ENCODE measurements at places on chromosomes 5 and 9.
A peak's percentile ranks its signal among the peaks of the same experiment; 100 is the strongest.

DNA sequence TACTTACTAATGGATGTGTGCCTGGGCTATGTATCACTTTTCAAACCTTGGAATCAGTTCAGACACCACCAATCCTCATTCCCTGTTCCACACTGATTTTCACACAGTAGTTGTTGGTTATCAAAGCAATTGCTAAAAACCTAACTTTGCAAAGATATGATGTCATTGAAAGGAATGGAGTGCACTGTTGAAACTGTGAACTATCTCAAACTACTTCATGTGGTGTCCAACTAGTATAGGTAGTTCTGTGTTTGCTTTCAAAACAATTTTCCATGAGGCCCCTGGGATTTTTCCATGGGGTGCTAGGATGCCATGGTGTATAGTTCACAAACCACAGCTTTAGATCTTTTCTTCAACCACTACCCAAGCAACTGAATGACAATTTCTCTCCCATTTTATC is 17.8 kb downstream of the INIP start:
- H3K36me3 ChIP-seq = no peaks in the 10 kb centered on the region
- no peaks in the 10 kb centered on the region for H3K4me1 ChIP-seq

DNA sequence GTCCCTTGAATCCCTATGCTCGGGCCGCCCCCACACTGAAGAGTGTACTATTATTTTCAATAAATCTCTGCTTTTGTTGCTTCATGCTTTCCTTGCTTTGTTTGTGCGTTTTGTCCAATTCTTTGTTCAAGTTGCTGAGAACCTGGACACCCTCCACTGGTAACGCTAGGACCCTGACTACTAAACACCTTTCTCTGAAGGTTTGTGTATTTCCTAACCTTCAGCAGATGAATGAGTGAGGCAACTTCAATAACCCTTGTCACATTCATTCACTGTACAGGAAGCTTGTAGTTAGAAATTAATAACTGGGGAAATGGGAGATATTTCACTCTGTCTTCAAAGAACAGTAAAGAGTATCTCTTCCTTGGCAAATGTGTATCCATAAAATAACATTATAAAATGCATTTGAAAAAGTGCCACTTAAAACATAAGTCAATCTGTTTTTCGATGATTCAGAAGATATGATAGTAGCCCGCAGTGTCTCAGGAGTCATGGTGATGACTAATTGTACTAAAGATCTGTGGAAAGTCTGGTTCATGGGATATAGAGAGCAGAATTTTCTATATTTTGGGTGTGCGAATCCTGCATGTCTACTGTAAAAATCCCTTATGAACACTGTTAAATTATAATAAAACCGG is 43.2 kb upstream of the ANKH start:
- DNase-seq = no peak
- H3K4me1 ChIP-seq = no peaks in the 10 kb centered on the region
- no peaks in the 10 kb centered on the region for H3K36me3 ChIP-seq
- no peak overlapping the region for H3K27ac ChIP-seq

DNA sequence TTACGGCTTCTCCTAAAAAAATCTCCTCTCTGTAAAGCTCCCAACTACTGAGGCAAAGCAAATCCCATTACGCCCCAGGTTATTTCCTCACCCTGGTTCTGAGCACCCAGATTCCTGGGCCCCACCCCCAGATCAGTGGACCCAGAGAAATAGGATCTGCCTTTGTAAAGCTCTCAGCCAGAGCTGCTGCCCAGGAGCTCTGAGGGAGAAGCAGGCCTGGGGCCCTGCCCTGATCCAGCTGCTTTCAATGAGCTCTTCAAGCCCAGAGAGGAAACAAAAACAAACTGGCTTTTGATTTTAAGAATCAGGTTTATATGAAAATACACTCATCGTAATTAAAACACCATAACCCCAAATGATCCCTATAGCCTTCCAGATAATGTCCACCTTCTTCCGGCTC is 124.5 kb downstream of the C5orf15 start:
- DNase-seq = no peak
- no peak overlapping the region for H3K27ac ChIP-seq
- H3K36me3 ChIP-seq = no peaks in the 10 kb centered on the region

GRCh38 chr5:181109489-181110013 is 21.4 kb downstream of the OR2V1 start:
- no peaks in the 10 kb centered on the region for H3K4me1 ChIP-seq
- DNase-seq = peak; percentile 34
- H3K27me3 ChIP-seq = no peaks in the 10 kb centered on the region
- H3K36me3 ChIP-seq = no peaks in the 10 kb centered on the region

DNA sequence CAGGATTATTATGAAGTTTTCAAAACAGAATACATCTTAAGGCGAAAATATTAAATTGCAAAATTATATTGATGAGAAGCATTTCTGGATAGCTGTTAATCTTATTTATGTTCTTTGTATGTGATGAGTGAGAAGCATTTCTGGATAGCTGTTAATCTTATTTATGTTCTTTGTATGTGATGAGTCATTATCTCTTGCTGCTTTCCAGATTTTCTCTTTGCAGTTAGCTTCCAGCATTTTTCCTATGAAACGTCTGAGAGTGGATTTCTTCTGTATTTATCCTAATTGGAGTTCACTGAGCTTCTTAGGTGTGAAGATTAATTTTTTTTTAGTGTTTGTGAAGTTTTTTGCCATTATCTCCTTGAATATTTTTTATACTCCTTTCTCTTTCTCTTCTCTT is 8.2 kb downstream of the TMEM232 start:
- no peak overlapping the region for H3K4me3 ChIP-seq
- no peak overlapping the region for H3K27ac ChIP-seq
- no peaks in the 10 kb centered on the region for H3K4me1 ChIP-seq
- no peak for DNase-seq
- no peaks in the 10 kb centered on the region for H3K36me3 ChIP-seq
- peaks cover 2% of the 10 kb centered on the region for H3K27me3 ChIP-seq

- H3K36me3 ChIP-seq = no peaks in the 10 kb centered on the region
- no peaks in the 10 kb centered on the region for H3K27me3 ChIP-seq
- H3K4me3 ChIP-seq = no peak overlapping the region
- H3K27ac ChIP-seq = no peak overlapping the region
- H3K4me1 ChIP-seq = no peaks in the 10 kb centered on the region
Measured at GRCh38 chr5:130836729-130837649, 328.1 kb downstream of the HINT1 start.

- DNase-seq = peak; percentile 75
- H3K4me3 ChIP-seq = no peak overlapping the region
- H3K27me3 ChIP-seq = no peaks in the 10 kb centered on the region
- H3K27ac ChIP-seq = no peak overlapping the region
- peaks cover 2% of the 10 kb centered on the region for H3K4me1 ChIP-seq
- H3K36me3 ChIP-seq = no peaks in the 10 kb centered on the region
Measured at GRCh38 chr5:115838885-115839518, 2.4 kb downstream of the ATG12 start.

DNA sequence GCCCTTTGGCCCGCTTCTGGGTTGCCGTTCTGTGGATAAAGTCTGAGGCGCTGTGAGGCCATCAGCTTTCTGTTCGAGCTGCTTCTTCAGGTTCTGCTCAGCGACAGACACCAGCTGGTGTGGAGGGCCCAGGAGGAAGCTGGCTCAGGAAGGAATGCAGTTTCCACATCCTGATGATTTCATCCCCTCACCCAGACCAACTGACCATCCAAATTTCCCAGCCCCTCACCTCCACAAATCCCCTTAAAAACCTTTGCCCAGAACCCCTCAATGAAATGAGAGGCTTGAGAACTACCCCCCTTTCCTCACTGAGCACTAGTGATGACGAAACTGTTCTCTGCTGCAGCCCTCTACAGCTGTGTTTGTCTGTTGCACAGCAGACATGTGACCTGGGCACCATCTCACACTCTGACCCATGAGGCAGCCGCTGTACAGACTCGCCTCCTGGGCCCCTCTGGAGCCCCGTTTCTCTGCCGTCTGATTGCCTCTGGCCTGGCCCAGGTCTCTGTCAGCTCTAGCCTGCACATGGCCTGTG is 45.4 kb downstream of the SPATA31C2 start:
- H3K36me3 ChIP-seq = no peaks in the 10 kb centered on the region
- DNase-seq = peak; percentile 33
- no peaks in the 10 kb centered on the region for H3K27me3 ChIP-seq

- H3K4me1 ChIP-seq = peaks cover 6% of the 10 kb centered on the region
- peak overlapping the region; percentile 58 for H3K4me3 ChIP-seq
- H3K27me3 ChIP-seq = no peaks in the 10 kb centered on the region
- DNase-seq = peak; percentile 27
- H3K27ac ChIP-seq = peak overlapping the region; percentile 29
Measured at GRCh38 chr9:137201205-137201868, 796 bp upstream of the TPRN start.

GRCh38 chr9:104686081-104686480 is 8.2 kb upstream of the OR13D1 start:
- no peak for DNase-seq
- no peak overlapping the region for H3K27ac ChIP-seq
- no peaks in the 10 kb centered on the region for H3K27me3 ChIP-seq

DNA sequence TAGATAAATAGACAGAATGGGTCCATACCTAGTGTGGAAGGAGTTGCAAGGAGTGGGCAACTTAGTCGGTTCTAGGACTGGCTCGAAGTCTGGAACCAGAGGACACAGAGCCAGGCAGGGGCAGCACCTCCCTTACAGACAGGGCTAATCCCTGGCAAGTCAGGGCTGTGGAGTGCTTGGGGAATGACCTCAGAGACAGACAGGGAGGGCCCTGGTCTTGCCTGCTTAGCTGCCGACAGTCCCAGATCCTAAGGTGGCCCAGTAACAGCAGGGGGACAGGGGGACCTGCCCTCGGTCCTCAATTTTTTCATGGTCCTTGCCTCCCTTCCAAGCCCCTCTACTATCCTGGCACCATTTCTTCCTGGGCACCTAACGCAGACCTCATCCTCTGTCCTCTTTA is 222.4 kb upstream of the TNC start:
- no peak overlapping the region for H3K4me3 ChIP-seq
- H3K27ac ChIP-seq = no peak overlapping the region
- no peaks in the 10 kb centered on the region for H3K27me3 ChIP-seq
- no peaks in the 10 kb centered on the region for H3K4me1 ChIP-seq
- peak; percentile 49 for DNase-seq
- no peaks in the 10 kb centered on the region for H3K36me3 ChIP-seq

DNA sequence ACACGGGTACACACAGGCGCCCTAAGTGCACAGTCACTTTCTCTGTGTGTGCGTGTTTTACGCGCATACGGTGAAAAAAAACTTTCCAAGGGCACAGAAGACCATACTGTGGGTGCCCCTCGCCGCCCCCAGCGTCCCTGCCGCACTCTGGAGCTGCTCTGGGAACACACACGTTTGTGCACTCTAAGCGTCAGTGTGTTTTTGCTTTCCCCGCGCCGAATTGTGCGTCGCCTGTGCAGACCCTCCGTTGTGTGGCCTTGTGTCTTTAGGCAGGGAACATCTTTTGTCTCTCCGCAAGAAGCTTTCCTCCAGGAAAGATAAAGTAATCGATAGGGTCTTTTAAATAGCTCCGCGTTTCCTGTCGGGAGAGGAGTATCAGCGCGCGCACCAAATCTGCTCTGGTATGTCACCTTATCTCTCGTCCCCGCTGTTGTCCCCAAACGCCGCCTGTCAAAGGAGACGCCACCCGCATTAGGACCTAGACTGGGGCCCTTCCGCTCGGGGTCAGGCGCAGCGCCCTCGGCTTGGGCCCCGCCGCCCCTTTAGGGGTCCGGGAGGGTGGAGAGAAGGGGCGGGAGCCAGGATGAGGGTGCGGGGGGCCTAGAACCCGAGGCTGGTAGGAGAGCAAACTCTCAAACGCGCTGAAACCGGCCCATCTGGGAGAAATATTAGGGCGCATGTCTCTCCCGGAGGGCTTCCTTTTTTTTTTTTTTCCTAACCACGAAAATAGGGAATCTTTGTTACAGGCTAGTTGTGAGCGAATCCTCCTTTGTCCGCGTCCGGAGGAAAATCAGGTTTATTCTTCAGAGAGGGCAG is 10.5 kb upstream of the NKX2-5 start:
- peak; percentile 95 for DNase-seq
- no peak overlapping the region for H3K4me3 ChIP-seq
- peaks cover 9% of the 10 kb centered on the region for H3K4me1 ChIP-seq
- H3K27me3 ChIP-seq = peaks cover 38% of the 10 kb centered on the region

DNA sequence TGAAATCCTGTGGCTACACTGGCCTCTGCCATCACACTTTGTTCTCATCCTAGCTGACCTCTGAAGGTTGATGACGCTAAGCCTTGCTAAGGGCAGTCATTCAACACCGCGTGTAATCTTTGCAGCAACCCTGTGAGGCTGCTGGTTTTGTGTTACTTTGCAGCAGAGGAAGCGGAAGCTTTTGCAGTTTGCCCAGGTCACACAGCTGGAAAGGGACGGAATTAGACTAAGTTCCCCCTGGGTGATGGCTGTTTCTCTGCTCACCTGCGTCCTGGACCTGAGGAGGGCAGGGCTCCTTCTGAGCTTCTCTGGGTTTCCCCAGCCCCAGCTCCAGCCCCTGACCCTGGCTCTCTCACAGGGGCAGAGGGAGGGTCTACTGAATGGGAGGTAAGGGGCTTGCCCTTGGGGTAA is 7.3 kb upstream of the SLC25A51 start:
- no peak overlapping the region for H3K4me3 ChIP-seq
- H3K27ac ChIP-seq = no peak overlapping the region
- no peak for DNase-seq

- peaks cover 11% of the 10 kb centered on the region for H3K4me1 ChIP-seq
- no peak for DNase-seq
- H3K36me3 ChIP-seq = no peaks in the 10 kb centered on the region
- no peak overlapping the region for H3K27ac ChIP-seq
- no peak overlapping the region for H3K4me3 ChIP-seq
Measured at GRCh38 chr9:130843049-130843908, 8.2 kb downstream of the ABL1 start.

DNA sequence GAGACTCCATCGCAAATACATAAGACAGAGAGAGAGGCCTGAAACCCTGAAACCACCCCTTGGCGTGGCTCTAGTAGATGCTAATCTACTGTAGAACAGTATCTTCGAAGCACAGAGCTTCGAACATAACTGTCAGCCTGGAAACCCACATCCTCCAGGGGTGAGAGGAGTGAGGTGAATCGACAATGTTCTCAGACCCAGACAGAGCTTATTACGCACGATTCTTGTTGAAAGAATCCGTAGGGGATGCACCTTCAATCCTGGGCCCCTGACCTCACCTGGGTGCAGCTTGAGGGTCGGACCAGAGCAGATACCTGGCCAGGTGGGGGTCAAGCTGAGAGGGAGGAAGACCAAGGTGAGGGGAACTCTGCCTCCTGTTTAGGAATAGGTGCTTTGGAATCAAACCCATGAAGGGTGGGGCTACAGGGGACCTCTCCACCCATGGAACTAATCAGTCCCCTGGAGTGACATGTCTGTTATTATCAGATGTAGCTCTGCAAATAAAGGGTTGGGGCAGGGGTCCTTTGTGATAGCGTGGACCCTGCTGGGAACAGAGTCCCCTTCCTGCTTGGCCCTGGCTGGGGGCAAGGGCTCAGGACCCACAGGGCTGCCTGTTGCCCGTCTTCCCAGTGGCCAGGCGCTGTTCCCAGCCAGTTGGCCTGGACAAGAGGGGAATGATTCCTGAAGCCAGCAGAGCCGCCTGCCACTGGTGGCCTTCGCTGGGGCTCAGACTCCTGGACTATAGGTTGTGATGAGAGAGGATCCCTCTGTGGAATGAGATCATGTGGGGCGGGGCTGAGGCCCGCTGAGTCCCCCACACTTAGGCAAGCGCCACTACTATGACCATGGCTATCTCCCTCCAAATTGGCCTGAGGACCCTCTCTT is 41.2 kb downstream of the DBH start:
- no peaks in the 10 kb centered on the region for H3K36me3 ChIP-seq
- no peak overlapping the region for H3K27ac ChIP-seq
- DNase-seq = no peak
- no peaks in the 10 kb centered on the region for H3K27me3 ChIP-seq
- H3K4me1 ChIP-seq = no peaks in the 10 kb centered on the region
